ENCODE measurements at places on chromosomes 13 and 19. TPM values are rescaled to one million over a fixed set of nuclear protein-coding genes. Genes with fewer than 3 reads are reported as not detected.

DNA sequence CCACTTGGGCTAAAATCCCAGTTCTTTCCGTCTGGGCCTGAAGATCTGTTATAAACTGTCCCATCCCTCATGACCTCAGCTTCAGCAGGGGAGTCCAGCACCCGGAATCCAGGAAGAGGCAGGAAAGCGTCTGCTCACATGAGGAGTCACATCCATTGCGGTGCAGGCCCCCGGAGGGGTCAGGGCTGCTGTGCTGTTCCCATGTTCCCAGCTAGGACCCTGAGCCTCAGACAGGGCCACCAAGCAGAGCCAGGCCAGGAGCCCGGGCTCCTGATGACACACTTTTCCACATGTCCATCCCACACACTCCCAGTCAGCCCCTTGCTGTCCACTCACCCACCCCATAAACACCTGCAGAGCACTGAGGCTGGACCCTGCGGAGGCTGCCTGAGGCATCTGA is 45.3 kb upstream of the VSTM2B start:
- DNase-seq = no peak

Gene PRX
- total RNA-seq = 10.2 TPM

Gene PLIN5
- not detected for total RNA-seq

DNA sequence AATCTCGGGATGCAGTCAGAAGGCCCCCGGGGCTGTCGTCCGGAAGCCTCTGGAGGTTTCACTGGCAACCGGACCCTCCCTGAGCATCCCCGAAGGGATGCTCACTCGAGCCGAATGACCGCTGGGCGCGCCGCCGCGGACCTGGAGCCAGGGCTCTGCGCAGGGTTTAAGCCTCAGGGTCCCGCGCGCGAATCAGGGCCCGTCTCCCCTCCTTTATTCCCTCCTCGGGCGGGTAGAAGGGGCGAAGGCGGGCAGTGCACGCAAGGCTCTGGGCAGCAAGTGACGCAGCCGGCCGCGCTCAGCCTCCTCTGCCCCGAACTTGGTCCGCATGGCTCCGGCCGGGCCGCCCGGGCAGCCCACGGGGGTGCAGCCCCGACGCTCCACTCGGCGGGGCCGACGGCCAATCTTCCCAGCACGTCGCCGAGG is 572 bp downstream of the SHISA2 start:
- DNase-seq = no peak

Gene IGFL3
- total RNA-seq = not detected

DNA sequence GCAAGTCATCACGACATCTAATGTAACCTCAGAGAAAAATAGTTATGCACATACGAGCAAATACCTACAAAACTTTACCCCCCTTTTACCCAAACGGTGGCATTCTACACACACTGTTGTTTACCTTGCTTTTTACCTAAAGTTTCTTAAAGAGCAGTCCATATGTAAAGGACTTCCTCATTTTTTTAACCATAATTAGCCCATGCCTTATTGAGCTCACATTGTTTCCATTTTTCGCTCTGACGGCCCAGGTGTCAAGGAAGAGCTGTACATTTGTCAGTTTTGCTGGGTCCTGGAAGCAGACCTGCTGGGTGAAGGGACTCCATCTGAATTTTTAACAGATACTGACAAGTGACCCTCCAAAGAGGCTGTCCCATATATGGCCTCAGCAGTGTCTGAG is 89.4 kb downstream of the STK24 start:
- DNase-seq = no peak

DNA sequence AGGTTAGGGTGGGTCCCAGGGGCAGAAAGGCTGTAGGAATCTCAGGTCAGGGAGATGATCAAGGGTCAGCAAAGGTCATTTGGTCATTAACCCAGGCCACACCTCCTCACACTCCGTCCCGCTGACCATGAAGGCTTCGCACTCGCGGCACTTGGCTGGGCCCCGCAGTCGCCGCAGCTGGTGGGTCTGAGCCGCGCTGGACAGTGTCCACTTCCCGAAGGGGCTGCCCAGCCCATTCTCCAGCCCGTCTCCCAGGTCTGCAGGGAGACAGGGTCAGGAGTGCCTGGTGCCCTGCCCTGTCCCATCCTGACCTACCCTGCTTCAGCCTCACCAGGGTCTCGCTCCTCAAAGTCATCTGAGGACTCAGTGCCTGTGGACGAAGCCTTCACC is 7.3 kb upstream of the LPAR2 start:
- DNase-seq = no peak

- DNase-seq = no peak
Measured at GRCh38 chr19:1270854-1271527, 1.9 kb downstream of the CIRBP start.

Gene DZIP1
- 20.1 TPM for total RNA-seq

DNA sequence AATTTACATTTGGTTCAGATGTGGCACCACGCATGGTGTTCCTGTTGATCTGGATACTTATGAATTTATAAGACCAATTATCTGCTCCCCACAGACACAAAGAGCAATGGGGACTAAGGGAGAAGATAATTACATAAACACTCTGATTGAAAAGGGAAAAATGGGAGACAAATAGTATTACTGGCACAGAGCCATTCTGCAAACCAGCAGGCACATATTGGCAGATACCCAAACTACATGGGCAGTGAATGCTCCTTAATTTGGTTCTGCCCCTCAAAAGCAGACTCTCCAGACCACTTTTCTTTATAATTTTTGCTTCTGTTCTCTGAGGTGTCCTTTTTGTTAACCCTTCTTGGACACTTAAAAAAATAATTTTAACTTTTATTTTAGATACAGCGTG is 1674.2 kb downstream of the PCDH9 start:
- DNase-seq = no peak

DNA sequence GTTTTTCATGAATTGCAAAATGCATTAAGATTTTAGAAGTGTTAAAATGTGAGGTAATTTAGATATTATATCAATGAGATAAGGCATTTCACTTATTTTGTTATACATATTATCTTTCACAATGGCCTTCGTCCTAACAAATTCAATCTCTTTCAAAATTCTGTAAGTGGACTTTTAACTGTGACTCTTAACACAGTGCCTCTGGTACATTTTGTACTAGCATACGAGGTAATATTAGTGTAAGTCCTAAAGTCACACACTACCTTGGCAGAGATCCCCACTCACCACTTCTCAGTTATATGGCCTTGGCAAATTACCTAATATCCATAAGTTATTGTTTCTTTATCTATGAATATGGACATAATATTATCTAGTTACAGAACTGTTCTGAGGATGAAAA is 101.3 kb upstream of the SLITRK6 start:
- no peak for DNase-seq

DNA sequence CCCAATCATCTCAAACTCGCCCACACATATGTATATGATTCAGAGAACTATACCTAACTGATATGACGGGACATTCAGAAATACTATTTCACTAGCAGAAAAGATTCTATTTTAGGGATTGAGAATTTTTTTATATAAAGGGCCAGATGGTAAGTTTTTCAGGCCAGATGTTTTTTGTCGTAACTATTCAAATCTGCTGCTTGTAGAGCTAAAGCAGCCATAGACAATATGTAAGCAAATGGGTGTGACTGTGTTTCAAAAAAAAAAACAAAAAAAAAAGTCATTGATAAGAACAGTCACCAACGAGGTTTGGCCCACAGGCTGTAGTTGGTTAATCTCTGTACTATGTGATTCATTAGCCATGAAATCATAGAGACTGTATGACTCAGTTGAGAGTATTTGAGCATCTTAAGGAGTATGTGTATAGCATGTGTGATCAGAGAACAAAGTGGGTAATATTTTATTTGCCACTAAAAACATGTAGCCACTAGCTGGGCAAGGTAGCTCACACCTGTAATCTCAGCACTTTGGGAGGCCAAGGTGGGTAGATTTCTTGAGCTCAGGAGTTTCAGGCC is 2724.7 kb downstream of the PCDH9 start:
- peak; percentile 82 for DNase-seq

Gene LILRA1
- not detected for total RNA-seq

Gene PROZ
- total RNA-seq = not detected

GRCh38 chr19:50728084-50728737 is 5.0 kb downstream of the CLEC11A start:
- peak; percentile 60 for DNase-seq

- no peak for DNase-seq
Measured at GRCh38 chr19:57816652-57817051, 1.9 kb upstream of the ZNF552 start.

- peak; percentile 40 for DNase-seq
Measured at GRCh38 chr19:2612619-2613249, 89.8 kb downstream of the GNG7 start.

- DNase-seq = no peak
Measured at GRCh38 chr13:69199664-69200063, 908.0 kb upstream of the ATXN8OS start.

GRCh38 chr13:109780845-109781383 is 5.5 kb downstream of the IRS2 start:
- no peak for DNase-seq

Gene ZNF844
- 2.0 TPM for total RNA-seq

Gene RPL13A
- total RNA-seq = 2,039 TPM

Measured in fibroblast of the aortic adventitia (primary cell).